Transverse colon (tissue), 4 donors: ENCODE measurements at places on chromosomes 12 and 14.
A peak's percentile ranks its signal among the peaks of the same experiment; 100 is the strongest.

DNA sequence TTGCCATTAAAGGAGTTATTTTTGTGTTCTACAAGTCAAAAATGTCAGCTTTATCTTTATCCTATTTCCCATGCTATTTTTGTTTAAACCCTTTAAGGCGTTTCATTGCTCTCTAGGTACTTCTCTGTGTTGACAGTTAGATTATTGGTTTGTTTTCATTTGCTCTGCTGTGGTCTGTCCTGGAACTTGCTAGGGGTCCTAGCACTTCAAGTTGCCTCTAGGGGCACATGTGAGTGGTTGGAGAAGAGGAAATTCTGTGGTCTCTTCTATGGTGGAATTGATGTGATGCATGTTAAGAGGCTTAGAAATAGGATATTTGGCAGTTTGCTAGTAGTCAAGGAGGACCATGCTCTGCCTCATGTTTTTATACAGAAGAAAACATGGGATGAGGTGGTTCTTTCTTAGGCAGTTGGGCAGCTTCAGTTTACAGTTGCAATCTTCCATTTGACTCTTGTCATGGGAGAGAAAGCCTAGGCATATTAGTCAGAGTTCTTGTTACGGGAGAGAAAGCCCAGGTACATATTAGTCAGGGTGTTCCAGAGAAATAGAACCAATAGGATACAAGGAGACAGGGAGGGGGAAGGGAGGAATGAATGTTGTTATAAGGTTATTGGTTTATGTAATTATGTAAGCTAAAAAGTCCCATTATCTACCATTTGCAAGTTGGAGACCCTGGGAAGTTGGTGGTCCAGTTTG lies 14.4 kb downstream of the TTLL5 start:
- no peak for DNase-seq

DNA sequence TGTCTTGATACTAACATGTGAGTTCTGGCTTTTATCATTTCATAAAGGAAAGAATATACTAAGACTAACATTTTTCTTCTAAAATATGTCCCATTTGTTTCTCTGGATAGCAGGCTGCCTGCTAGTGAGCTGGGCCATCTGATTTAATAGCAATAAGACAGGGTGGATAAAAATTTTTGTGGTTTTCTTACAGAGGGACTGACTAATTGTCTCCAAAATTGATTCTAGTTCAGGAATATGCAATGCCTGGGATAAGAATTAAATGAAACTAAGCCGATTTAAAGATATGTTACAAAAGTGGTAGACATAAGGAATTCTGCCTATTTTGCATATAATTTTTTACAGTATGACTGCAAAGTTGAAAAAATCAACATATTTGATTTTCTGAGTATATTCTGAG lies 252.9 kb upstream of the NAV3 start:
- DNase-seq, result no peak

DNA sequence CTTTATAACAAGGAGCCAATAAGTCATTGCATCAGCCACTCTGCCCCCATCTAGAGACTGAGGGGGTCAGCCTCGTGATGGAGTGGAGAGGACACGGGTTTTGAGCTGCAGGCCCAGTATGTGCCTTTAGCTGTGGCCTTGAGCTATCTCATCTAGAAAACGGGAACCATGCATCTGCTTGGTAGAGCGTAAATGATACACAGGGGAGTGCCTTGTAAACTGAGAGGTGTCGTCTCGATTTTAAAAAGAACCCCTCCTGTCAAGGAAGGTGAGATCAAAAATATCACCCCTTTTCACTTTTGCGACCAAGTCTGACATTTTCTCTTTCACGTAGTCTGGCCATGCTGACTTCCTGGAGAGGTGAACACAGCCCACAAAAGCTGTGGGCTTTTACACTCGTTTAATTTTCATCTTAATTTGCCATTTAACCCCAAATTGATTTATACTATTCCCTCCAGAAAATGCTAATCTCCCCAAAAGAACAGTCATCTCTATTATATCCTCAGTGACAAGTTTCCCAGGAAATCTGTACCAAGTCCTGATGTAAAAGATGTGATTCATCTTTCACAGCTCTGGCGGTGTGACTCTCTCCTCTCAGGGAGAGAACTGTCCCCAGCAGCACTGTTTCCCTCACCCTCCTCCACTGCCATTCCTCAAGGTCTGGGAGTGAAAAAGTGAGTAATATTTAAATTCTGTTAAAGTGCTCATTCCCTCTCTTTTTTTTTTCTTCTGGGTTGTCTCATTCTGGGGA lies 30.6 kb downstream of the VCPKMT start:
- no peak for DNase-seq

DNA sequence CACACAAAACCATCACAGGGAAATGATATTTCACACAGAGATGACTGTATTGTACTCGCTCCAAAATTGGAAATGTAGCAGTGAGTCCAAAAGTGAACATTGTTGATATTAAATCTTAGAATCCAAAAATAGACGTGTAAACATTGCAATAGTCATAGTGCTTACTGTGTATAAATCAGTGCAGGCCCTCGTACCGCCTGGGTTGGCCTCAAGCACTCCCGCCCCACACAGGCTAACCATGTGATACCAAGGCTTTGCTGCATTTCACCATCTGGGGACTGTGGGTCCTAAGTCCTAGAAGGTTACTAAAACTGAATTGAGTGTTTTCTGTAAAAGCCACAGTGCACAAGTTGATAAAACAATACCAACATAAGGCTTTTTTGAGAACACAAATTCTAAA lies 107.3 kb downstream of the PPP2R5E start:
- DNase-seq, result peak; percentile 57

- no peak for DNase-seq
Observed at GRCh38 chr14:31084385-31084784, 58.2 kb upstream of the STRN3 start.

DNA sequence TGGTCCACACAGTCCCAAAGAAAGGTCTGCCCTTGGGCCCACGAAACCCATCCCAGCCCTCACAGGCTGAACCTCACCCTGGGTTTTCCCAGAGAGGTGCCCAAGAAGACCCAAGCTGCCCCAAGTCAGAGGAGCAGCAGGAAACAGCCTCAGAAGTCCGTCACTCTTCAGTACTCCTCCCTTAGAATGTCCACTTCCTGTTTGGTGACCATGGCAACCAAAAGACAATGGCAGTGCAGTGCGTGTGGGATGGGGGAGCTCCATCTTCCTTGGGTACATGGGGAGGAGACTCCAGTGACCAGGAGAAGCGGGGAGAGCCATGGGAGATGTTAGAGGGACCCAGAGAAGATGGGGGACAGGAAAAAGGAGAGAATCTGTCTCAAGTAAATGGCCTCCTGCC lies 11.3 kb downstream of the SELPLG start:
- DNase-seq, result no peak

DNA sequence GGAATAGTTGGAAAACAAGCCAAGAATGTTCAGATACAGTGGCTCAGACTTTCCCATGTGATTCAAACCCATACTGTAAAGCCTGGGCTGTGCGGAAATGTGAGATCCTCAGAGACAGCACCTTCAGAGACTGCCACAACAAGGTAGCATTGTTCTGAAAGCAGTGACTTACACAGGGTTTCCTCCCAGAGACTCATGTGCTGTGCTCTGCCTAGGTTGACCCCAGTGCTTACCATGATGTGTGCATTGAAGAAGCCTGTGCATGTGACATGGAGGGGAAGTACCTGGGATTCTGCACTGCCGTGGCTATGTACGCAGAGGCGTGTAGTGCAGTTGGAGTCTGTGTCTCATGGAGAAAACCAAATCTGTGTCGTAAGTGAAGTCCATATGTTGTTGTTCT lies 219.4 kb downstream of the LRRK2 start:
- no peak for DNase-seq

- DNase-seq, result peak; percentile 20
Observed at GRCh38 chr14:75025082-75025481, 22.4 kb downstream of the EIF2B2 start.

- DNase-seq, result no peak
Observed at GRCh38 chr12:4663971-4664505, 15.1 kb downstream of the NDUFA9 start.

- no peak for DNase-seq
Observed at GRCh38 chr14:56059054-56059453, 59.2 kb upstream of the PELI2 start.

DNA sequence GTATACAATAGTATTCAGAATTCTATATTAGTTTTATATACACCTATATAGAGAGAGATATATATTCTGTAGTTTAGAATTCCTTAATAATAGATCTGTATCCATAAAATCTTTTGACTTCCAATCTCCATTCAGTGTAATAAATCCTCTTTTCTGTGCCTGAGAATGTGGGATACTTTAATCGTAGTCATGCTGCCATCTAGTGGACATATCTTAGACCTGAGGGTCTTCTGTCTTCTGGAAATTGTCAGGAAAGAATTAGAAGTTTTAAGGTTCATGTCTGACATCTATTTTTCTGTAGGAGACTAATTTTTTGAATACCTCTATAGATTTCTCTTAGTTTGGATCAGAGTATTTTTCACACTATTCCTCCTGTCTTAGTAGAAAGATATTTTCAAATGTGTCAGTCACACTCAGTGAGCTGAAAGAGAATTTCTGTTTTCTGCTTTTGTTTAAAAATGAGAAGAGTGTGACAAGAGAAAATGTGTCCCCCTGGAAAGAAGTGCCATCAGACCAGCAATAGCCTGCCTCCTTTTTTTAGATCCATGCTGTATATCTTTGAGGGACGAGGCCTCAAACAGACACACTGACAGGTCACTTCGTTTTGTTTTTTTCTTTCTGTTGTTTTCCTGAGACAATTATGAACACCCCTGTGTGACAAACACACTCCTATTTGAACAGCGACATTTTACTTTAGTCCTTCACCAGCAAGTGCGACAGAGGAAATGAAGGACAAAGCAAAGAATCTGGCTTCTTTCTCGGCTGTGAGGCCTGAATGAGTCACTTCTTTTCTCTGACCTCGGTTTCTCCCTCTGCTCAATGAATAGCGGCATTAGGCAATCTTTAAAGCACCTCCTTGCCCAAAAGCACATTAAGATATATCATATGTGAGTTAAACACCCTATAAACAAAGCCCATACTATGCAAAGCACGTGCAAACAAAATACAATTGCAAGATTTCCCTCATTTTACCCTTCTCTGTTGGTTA lies 96.3 kb downstream of the GALC start:
- DNase-seq, result no peak

DNA sequence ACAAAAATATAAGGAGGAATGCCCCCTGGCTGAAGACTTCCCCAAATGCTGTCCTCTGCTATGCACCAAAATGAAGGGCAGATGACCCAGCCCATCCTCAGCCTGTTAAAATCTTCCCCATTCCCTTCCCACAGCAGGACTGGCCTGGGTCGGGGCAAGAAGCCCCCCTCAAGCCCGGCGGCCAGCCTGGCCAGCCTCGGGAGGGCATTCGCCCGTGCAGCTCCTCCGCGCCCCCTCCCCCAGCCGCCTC lies 413 bp downstream of the RARG start:
- DNase-seq, result no peak

DNA sequence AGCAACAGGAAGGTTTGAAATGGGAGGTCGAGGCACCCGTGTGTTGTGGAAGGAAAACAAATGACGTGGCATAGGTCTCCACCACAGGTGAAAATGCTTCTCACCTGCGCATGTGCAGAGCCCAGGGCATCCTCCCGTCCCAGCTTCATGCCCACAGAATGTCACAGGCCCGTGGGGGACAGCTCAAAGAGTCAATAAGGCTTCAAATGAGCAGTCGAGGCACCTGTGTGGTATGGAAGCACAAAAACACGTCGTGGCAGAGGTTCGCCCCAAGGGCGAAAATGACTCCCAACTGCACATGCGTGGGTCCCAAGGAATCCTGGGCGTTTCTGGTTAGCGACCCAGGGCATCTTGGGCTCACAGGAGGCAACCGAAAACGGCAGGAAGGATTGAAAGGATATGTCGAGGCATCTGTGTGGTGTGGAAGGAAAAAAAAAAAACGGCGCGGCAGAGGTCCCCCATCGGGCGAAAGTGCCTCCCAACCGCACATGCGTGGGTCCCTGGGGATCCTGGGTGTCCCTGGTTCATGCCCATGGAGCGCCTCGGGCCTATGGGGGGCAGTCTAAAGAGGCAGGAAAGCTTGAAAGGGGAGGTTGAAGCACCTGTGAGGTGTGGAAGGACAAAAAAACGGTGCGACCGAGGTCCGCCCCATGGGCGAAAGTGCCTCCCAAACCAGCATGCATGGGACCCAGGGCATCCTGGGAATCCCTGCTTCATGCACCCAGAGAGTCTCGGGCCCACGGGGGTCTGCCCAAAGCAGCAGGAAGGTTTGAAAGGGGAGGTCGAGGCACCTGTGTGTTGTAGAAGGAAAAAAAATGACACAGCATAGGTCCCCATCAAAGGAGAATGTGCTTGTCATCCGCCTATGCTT lies 578.5 kb downstream of the ALG10 start:
- no peak for DNase-seq

- DNase-seq, result no peak
Observed at GRCh38 chr14:93462479-93462878, 31.7 kb downstream of the UNC79 start.

DNA sequence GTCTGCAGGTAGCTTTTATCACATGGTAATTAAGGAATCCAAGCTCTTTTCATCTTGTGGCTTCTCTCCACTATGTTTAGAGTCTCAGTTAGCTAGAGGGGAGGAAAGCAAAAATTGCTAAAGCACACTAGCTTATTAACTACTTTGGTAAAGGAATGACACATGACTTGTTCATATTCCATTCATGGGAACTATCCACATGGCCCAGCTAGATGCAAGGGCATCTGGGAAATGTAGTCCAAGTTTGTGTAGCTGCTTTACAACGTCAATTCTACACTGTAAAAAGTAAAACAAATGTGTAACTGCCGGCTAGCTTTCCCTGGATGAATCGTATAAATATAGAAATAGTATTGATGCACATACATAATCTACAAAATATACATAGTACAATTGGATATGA lies 244.5 kb upstream of the LRFN5 start:
- no peak for DNase-seq

GRCh38 chr14:101687756-101688546 lies 73.6 kb upstream of the PPP2R5C start:
- DNase-seq, result no peak

DNA sequence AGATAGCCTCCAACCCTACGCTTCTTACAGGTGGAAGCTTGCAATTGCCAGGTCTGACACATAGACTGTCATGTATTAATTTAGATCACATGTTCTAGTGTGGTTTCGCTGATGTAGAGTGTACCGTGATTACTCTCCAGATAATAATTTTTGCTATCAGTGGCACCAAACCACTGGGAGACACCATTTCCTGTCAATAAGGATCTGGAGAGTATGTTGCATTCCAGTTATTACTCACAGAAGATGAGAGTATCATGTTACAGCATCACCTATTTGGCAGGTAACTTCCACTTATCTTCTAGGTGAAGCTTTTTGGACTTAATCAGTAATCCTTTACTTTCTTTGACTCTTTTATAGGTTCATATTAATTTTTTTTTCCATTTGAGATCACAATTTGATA lies 147.2 kb downstream of the HELB start:
- DNase-seq, result no peak

- DNase-seq, result peak; percentile 25
Observed at GRCh38 chr12:119153477-119154434, 25.0 kb upstream of the HSPB8 start.

GRCh38 chr14:35366056-35366451 lies 38.5 kb downstream of the NFKBIA start:
- no peak for DNase-seq

GRCh38 chr12:117036046-117036445 lies 63.2 kb downstream of the TESC start:
- DNase-seq, result no peak

GRCh38 chr12:120010661-120011230 lies 21.7 kb downstream of the BICDL1 start:
- DNase-seq, result no peak
